CD8-positive, alpha-beta memory T cell (primary cell): ENCODE measurements at places on chromosomes 13 and 19.

GRCh38 chr19:3669947-3670795, 30.1 kb downstream of the PIP5K1C start:
- DNase-seq, result no peak

GRCh38 chr13:66543780-66544179, 686.4 kb downstream of the PCDH9 start:
- DNase-seq, result no peak

- no peak for DNase-seq
Observed at GRCh38 chr13:65943708-65944107, 1286.4 kb downstream of the PCDH9 start.

- DNase-seq, result no peak
Observed at GRCh38 chr19:44623080-44623479, 9.7 kb downstream of the IGSF23 start.

GRCh38 chr13:76387566-76387965, 498.6 kb downstream of the KCTD12 start:
- no peak for DNase-seq

DNA sequence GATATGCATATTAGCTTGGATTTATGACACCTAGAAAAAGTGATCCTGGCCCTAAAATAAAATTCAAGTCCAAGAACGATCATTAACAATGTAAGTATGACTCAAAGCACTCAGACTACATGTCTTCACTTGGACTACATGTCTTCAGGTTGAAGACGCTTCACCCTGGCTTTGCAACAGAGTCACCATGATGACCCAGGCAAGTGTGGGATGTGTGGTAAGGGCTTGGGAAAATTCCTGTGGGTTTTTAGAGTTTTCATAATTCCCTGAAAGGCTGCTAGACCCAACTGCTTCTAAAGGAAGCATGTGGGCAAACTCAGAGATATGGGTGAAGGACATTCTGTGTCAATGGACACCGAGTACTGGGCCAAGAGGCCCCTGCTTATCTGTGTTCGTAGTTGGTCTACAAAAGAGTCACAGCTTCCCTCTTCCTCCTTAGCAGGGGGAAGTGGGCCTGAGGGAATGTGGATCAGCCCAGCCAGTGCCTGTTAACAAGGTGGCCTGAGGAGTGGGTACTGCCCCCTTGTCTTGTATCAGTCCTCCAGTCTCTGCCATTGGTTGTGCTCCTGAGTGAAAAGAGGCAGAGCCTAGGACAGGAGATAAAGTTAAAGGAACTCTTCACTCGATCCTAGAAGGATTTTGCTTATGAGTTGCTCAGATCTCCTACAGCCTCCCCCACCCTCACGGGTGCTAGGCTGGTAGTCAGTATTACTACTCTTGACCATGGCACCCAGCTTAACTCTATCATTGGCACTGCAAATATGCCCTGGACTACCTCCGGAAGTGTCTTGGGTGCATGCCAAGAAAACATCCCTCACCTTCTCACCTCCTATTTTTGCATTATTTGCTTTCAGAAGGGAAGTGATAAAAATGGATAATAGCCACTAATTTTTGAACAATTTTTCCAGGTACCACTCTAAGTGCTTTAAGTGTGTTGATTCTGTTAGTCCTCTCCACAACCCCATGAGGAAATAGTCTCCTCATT, 406.3 kb downstream of the COG6 start:
- no peak for DNase-seq

- no peak for DNase-seq
Observed at GRCh38 chr13:42804244-42804874, 23.0 kb downstream of the FAM216B start.

DNA sequence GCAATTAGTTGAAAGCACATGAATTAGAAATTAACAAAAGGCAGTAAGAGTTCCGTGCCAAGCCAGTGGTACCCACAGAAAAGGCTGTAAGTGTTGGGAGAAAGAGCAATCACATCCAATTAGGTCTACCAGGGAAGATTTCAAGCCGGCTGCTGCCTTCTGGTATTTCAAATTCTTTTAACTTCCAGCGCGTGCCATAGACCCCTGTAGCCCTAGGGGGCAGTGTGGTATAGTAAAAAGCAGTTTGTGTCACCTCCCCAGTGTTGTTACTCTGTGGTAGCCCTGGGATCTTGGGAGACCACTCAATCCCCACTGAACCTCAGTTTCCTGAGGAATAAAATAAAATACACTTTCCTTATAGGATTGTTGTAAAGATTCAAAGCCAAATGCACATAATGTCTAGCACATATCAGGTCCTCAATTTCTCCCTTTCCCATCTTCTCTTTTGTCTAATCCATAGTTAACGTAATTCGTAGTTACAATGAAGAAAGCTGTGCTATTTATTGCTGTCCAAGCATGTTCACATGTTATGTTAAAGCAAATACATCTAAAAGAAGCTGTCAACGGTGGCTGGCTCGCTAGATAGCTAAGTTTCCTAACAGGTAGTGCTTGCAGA, 230.2 kb downstream of the TDRD3 start:
- no peak for DNase-seq

- DNase-seq, result no peak
Observed at GRCh38 chr19:33736158-33736557, 60.5 kb upstream of the KCTD15 start.

- DNase-seq, result no peak
Observed at GRCh38 chr19:16571822-16572331, 338 bp downstream of the SLC35E1 start.

DNA sequence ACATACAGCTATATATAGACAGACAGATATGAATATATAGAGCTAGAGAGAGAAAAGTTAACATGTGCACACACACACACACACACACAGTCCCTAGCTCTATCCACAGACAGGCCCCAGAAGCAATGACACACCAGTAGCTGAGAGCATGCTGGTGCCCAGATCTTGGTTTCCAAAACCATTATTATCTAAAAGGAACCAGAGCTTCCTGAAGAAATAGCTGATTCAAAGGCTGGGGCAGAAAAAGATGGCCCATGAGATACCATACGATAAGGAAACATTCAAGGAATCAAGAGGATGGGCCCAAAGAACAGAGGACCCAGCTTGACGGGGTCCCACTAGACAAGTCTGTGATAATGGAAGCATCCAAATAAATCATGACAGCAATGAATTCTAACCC, 53.4 kb downstream of the ABCC4 start:
- DNase-seq, result no peak

- no peak for DNase-seq
Observed at GRCh38 chr19:39131255-39131755, 5.7 kb downstream of the PAK4 start.
